ENCODE measurements at places on chromosomes 5 and 9.
A peak's percentile ranks its signal among the peaks of the same experiment; 100 is the strongest.

- DNase-seq = no peak
Observed at GRCh38 chr5:53406630-53407316, 73.7 kb upstream of the FST start.

DNA sequence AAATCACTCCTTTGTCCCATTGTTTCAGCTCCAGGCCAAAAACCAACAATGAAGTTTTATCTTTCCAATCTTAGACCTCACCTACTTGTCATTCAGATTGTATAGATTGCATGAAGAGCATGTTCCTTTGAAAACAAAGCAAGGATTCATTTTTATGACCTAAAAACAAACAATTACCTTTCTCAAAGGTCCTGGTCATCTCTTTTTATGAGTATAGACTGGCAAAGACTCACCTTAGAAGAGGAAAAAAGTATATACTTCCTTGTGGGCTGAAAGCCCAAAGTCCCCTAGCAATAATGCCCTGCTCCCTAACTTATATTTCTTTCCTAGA is 28.4 kb upstream of the TLE1 start:
- no peak for DNase-seq

GRCh38 chr5:41115281-41115680 is 44.1 kb upstream of the MROH2B start:
- DNase-seq = no peak

- DNase-seq = no peak
Observed at GRCh38 chr5:93580063-93580926, 724 bp downstream of the NR2F1-AS1 start.

DNA sequence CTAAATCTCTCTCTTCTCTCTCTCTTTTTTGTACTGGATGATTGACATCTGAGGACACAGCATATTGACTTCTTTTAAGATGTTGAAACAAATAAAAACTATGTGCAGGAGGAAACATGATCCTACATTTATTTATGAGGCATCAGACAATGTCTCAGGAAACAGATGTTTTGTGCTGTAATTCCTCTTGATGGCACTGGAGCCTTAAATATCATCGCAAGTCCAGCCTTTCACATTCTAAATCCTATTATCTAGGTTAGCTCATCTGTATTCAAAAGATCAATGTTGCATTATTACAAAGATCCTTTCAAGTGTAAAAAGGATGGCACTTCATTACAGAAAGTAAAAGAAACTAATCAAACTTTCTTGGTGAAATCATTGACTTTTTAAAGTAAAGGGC is 63.9 kb downstream of the MAT2B start:
- no peak for DNase-seq

DNA sequence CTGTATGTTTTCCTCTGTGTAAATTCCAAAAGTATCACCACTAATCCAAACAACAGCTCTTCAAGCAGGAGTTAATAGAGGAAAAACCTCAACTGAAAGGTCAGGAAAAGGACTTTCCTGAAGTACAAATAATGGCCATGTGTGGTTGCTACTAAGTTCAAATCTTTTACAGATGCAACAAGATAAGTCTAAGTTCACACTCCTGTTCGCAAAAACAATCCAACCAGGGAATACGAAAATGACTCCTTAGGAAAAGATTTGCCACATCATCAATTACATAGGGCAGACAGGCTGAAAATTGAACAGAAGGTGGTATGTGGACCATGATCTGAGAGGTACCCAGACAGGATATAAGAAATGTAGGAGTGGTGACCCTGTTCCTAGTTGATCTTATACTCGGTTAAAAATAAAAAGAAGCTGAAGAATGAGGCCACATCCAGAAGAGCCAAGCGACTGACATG is 210.2 kb downstream of the TSSK1B start:
- DNase-seq = no peak

GRCh38 chr9:133275105-133276000 is at the start of gene ABO:
TSS of gene ABO (minus strand) at chr9:133275201.
- DNase-seq = no peak

- DNase-seq = no peak
Observed at GRCh38 chr5:128559300-128560297, 21.6 kb upstream of the FBN2 start.

- DNase-seq = peak; percentile 24
Observed at GRCh38 chr5:118791926-118792734, 196.2 kb downstream of the DTWD2 start.

GRCh38 chr9:3879315-3879714 is 353.5 kb upstream of the RFX3 start:
- peak; percentile 51 for DNase-seq

GRCh38 chr9:35273591-35273990 is 111.8 kb downstream of the UNC13B start:
- DNase-seq = no peak

DNA sequence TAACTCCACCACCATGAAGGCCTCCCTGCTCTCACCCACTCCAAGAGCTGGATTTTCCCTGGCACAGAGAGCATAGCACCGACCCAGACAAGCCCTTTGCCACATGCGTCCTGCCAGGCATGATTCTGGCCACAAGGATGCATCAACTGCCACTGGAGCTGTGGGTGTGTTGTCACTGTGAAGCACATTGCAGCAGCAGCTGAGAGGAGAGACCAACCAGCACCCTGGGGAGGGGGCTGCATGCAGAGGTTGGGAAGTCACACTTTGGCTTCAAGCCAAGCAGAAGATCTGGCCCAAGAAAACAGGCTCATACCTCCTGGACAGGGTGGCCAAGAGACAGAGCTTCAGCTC is 22.6 kb upstream of the PTGES start:
- no peak for DNase-seq

DNA sequence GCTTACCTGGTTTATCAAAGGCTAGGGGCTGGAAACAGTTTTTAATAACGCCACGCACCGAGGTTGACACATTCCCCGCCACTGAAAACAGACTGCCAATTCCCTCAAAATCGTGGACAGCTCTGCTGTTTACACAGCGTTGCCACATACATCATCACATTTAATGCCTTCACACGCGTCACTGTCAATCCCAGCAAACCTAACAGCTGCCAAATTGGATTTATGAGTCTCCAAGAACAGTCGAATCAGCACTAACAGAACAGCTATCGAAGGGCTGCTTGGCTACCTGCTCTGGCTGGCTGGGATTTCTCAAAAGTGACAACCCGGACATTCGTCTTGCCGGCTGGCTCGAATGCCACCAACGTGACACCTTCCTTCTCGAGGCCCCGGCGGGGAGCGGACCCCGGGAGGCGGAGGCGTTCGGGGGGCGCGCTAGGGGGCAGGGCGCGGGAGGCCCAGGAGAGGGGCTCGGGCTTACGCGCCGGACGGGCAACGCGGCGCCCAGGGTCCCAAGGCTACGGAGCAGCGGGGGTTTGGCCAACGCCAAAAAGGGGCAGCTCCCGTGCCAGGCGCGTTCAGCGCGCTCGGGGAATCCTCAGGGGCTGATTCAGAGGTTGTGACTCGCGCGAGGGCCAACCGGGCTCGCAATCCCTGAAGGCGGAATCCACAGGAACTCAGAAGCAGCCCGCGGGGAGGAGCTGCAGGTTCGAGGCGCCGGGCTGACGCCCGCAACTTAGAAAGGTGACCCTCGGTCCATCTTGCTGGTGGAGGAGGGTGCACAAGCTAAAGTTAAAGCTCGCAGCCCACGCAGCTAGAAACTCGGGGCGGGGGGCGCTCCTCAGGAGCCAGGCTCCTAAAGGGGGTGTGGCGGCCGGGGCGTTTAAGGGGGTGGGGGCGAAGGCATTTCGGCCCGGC is 1.2 kb downstream of the CDC14B start:
- no peak for DNase-seq

DNA sequence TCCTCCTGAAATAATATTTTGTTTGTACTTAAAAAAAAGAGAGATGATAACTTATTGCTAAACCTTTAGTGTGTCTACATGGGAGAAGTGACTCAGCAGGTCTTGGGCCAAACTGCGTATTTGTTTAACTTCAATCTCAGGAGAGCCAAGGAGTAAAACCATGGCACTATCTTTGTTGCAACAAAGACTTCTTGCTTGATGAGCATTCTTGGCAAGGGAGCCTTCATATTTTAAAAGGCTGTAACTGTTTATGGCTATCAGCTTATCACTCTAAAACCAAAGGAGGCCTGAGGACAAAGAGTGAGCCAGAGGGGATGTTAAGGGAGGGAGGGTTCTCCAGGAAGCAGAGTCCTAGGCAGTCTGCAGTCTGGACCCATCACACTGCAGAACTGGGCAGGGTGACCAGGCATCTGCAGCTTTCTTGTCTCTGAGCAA is 216.2 kb upstream of the S1PR3 start:
- DNase-seq = no peak

DNA sequence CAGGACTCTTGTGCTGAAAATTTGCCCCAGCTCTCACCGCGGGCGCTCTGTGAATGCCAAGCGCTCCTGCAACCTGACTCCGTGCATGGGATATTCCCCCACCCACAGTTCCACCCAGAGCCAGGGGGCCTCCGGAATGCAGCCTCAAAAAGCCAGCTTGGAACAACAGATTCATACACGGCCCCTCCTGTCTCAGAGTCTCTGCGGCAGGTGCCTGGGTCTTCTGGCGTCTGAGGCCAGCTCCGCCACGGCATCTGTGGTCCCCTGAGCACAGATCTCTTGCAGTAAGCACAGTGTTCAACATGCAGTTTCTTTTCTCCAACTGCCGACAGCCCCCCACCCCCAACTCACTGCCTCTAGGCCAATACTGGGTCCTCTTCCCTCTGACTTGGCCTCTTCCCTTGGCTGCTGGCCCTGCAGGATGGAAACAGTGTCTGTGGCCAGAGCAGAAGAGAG is 355.7 kb upstream of the IRX2 start:
- no peak for DNase-seq

GRCh38 chr5:174327317-174327864 is 281.9 kb downstream of the NSG2 start:
- DNase-seq = no peak

DNA sequence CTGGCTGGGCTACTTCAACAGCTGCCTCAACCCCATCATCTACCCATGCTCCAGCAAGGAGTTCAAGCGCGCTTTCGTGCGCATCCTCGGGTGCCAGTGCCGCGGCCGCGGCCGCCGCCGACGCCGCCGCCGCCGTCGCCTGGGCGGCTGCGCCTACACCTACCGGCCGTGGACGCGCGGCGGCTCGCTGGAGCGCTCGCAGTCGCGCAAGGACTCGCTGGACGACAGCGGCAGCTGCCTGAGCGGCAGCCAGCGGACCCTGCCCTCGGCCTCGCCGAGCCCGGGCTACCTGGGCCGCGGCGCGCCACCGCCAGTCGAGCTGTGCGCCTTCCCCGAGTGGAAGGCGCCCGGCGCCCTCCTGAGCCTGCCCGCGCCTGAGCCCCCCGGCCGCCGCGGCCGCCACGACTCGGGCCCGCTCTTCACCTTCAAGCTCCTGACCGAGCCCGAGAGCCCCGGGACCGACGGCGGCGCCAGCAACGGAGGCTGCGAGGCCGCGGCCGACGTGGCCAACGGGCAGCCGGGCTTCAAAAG is 36.9 kb upstream of the TTC1 start:
- DNase-seq = no peak

GRCh38 chr5:58060996-58061395 is 398.9 kb downstream of the PLK2 start:
- no peak for DNase-seq

- DNase-seq = no peak
Observed at GRCh38 chr5:143682929-143683386, 129.0 kb upstream of the HMHB1 start.

All from NCI-H2081 treated with DMSO at 0.1 percent for 48 hours (cell line).